ENCODE measurements at places on chromosomes 7 and 10.
A peak's percentile ranks its signal among the peaks of the same experiment; 100 is the strongest.

DNA sequence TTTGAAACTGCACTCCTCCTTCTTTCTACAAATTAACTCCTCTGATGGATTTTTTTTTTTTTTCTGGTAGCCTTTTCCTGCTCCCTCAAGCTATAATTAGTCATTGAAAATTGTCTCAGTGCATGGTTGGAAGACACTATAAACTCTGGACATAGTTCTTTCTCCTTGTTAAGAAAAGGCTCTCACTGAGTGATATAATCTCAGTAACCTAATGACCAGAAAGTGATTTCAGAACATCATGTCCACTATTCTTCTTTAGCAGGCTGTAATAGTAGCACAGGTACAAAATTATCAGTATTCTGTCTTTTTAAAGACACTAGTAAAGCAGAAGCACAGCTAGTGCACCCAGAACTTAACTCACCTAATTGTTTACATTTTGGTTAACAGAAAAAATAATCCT is 752.6 kb upstream of the PHF14 start:
- no peak for DNase-seq

GRCh38 chr10:3886641-3887251 is 101.7 kb upstream of the KLF6 start:
- no peak for DNase-seq

- DNase-seq, result no peak
Observed at GRCh38 chr7:50209461-50210135, 94.9 kb upstream of the IKZF1 start.

GRCh38 chr10:26367771-26368170 is 70.4 kb upstream of the APBB1IP start:
- peak; percentile 23 for DNase-seq

DNA sequence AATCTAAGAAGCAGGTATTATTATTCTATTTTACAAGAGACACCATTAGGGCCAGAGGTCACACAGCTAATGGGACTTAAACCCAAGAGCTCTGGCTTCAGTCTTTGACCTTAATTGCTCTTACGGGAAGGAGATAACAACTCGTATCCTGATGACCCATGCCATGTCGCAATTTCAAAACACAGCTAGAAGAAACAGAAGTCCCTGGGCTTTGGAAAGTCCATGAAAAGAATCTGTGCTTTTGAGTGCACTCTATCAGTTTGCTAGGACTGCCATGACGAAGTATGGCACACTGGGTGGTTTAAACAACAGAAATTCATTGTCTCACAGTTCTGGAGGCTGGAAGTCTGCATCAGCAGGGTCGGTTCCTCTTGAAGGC is 247.8 kb upstream of the AOAH start:
- DNase-seq, result no peak

GRCh38 chr7:86692755-86693154 is 49.0 kb downstream of the GRM3 start:
- no peak for DNase-seq

GRCh38 chr7:2353113-2353935 is 1.3 kb upstream of the EIF3B start:
- DNase-seq, result no peak

- no peak for DNase-seq
Observed at GRCh38 chr7:139783647-139784385, 6.0 kb upstream of the HIPK2 start.

- no peak for DNase-seq
Observed at GRCh38 chr10:125002423-125003145, 60.7 kb downstream of the ZRANB1 start.

DNA sequence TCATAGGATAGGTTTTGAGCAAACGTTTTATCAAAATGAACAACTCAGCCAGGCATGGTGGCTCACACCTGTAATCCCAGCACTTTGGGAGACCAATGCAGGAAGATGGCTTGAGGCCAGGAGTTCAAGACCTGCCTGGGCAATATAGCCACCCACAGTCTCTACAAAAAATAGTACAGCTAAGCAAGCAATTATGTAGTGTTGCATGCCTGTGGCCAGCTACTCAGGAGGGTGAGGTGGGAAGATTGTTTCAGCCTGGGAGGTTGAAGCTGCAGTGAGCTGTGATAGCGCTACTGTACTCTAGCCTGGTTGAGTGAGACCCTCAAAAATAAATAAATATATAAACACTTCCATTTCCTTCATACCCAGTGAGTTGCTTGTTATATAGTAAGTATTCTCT is 67.1 kb downstream of the LSMEM1 start:
- no peak for DNase-seq

DNA sequence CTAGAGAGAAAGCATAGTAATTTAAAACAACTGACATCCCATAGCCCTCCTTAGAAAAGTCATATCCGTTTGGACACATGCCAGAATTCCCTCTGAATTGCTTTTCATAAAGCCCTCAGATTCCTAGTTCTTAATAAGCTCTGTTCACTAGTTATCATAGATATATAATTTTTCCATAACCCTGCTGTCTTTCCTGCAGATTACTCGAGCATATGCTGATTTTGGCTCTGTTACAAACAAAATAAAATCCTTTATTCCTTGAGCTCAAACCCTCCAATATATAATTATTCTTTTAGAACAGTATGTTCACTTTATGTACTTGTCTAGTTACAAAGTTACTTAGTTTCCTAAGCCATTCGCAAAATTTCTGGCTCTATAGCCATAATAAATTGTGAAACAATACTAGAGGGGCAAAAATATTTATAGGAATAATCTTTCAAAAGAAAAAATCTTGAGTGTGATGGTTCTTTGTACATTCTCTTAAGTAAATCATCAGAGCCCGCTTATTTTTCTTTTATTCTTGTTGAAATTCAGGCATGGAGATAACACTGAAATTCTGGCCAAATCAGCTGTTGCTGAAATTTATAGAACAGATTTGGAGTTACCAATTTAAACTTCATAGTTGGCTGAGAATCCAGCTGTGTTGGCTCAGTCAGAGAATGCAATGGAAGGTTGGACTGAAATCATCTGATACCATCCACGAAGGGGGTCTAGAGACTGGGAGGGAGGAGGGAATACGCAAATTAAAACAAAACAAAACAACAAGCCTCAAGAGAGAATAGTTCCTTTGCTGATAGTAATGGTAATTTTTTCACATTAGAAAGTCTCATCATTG is 146.1 kb upstream of the TMEM196 start:
- no peak for DNase-seq

GRCh38 chr7:75691793-75692543 is 46.8 kb downstream of the HIP1 start:
- DNase-seq, result no peak

GRCh38 chr10:130740915-130741750 is 570.4 kb downstream of the TCERG1L start:
- DNase-seq, result no peak

DNA sequence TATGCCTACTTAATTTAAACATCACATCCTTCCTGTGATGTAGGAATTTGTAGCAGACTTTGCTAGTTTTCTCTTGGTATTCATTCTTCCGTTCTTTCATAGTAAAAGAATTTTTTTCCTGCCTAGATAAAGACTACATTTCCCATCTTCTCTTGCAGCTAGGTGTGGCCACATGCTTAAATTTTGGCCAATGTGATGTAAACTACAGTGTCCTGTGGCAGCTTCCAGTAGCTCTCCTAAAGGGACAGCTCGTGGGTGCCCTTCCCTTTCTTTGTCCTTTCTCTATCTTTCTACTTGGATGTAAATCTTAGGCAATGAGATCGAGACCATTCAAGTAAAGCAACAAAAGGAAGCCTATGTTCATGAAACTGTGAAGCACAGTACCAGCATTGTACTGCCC is 58.6 kb downstream of the ASAH2B start:
- DNase-seq, result no peak

DNA sequence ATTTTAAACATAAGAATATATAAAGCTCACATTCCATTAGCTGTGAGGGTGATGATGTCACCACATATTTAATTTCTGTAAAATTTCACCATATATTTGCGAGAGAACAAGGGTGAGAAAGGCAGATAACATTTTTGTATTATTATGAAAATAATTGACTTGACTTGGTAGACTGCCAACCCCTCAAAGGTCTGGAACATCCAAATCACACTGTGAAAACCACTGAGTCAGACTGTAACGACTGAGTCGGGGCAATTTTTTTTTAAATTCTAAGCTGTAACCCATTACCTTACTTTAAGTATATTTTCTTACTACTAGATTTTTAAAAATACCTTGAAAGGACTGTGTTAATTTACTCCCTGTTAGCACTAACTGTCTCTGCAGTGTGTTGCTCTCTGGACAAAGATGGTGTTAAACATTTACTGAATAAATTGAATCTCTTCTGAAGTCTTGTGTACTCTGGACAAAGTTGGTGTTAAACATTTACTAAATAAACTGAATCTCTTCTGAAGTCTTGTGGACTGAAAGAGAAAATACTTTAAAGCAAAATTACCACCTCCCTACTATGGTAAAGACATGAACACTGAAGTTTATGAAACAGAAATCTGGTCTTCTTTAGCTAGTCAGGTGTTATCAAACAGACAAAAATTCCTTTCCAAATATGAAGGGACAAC is 14.1 kb downstream of the PDZD8 start:
- DNase-seq, result no peak

GRCh38 chr10:67539312-67539711 is 156.7 kb downstream of the CTNNA3 start:
- DNase-seq, result no peak

- DNase-seq, result no peak
Observed at GRCh38 chr7:141754939-141755338, 9.0 kb upstream of the TAS2R3 start.

DNA sequence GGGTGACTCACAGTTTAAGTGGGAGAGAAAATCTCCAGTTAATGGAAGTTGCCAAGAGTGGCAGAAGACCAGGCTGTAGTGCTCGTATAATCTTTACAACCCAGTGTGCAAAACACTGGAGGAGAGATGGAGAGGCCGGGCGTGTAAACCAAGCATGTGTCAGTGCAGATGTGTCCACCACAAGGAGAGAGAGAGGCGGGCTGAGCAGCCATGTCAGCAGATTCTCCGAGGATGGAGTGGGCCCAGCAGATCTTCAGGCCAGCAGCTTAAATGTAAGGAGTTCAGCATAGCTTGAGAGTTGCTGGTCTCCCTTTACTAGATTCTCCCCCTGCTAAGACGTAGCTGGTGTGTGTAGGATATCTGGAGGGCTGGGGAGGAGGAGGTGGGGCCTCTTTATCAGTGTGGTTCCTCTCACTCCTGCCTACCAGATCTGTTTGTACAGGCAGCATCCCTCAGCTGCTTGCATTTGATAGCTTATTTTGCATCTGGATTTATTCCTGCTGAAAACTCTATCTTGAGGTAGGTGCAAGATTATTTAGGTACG is 13.7 kb downstream of the BPGM start:
- DNase-seq, result no peak

DNA sequence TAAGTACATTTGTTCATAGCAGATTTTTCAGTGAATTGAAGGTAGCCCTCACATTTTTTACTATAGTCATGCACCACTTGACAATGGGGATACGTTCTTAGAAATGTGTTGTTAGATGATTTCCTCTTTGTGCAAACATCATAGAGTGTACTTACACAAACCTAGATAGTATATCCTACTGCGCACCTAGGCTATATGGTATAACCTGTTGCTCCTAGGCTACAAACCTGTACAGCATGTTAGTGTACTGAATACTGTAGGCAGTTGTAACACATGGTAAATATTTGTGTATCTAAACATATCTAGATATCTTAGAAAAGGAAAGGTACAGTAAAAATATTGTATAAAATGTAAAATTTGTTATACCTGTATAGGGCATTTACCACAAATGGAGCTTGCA is 41.2 kb downstream of the TAX1BP1 start:
- no peak for DNase-seq

GRCh38 chr7:32515890-32516550 is 20.7 kb downstream of the AVL9 start:
- DNase-seq, result no peak

- DNase-seq, result peak; percentile 13
Observed at GRCh38 chr10:21953585-21954057, 49.9 kb downstream of the DNAJC1 start.

DNA sequence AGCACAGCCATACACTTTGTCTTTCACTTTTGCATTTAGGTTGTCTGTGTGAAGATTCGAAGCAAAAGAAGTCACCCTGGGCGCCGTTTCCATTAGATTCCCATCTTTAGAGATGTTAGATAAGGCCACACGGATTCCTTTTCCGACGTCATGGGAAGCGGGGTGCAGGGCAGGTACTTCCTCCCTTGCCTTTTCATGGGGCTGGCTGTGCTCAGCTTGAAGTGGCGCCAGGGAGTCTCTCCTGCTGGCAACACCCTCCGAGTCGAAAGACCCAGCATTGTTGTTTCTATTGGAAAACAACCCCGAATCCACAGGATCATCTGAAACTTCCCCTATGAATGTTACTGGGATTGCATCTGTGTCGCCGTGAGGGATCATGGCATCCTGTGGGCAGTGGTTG is 246.4 kb upstream of the GRB10 start:
- DNase-seq, result no peak

DNA sequence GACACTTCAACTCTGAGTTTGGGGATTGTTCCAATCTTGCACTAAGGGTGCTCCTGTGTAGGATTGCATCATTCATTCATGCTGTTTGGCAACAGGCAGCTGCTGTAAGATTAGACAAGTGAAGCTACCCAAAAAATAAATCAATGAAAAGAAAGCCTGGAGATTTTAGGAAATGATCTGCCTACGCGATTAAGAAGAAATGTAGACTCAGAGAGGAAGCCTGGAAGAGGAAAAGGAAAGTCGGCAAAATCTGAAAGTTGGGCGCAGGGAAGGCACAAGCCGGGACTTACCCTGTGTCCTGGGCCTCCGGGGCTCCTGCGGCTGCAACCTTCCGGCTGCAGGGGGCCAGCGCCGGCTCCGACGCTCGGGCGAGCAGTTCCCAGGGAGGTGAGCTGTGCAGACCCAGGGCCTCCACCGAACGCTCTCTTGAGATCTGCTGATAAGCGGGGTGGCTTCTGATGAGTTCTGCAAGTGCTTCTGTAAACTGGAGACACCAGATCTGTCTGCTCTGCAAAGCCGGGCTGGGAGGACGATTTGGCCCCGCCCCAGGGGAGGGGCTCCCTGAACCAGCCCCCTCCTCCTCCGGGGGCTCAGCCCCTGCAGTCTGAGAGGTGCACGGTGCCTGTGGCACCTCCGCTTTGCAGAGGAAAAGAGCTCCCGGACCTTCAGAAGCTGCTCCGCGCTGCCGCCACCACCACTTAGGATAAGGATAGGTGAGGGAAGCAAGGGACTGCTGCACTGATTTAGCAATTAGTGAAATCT is 17.4 kb downstream of the PSPH start:
- DNase-seq, result peak; percentile 48

GRCh38 chr7:2585446-2585845 is 26.7 kb downstream of the IQCE start:
- no peak for DNase-seq

DNA sequence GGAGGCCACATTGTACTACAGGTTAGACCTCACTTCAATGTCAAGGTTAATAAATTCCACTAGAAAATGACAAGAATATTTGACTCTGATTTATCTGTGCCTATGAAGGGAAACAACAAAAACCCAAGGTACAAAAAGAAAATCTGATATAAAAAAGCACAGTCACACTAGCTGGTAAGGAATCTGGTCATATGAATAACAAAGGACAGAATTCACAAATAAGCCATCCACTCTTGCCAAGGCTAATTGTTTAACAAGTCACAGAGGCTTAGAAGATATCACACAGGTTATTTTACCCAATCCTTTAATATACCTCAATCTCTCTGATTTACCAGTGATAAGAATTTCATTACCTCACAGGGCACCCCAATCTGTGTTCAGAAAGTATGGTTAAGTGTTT is 47.9 kb downstream of the IRF5 start:
- no peak for DNase-seq

- DNase-seq, result no peak
Observed at GRCh38 chr7:47227762-47228177, 354.1 kb downstream of the TNS3 start.

GRCh38 chr7:139600306-139600705 is 76.8 kb downstream of the CLEC2L start:
- DNase-seq, result no peak

All from NCI-H1048 (cell line).